Activated naive CD4-positive, alpha-beta T cell treated with anti-CD3 and anti-CD28 coated beads, Interleukin-2, amount 10 ng/mL, durations not matched to agents 5 hours and 36 hours (primary cell): ENCODE measurements at places on chromosomes 4 and X. TPM values are rescaled to one million over a fixed set of nuclear protein-coding genes. Genes with fewer than 3 reads are reported as not detected.

The LINC00632 gene
- 22.5 TPM for total RNA-seq

The DDX3X gene
- 253 TPM for total RNA-seq

The ADH1B gene
- total RNA-seq = not detected

The CLDN34 gene
- not detected for total RNA-seq

The DSPP gene
- total RNA-seq = not detected

The FREM3 gene
- total RNA-seq = not detected

The GUCY1A1 gene
- total RNA-seq = 0.18 TPM

The SORCS2 gene
- not detected for total RNA-seq

The C4orf51 gene
- total RNA-seq = not detected

The CCSER1 gene
- not detected for total RNA-seq

The PABPC5 gene
- not detected for total RNA-seq

The XPNPEP2 gene
- total RNA-seq = 1.3 TPM

The CPZ gene
- 0.45 TPM for total RNA-seq

The ARR3 gene
- not detected for total RNA-seq

The GABRE gene
- not detected for total RNA-seq

The HSFX2 gene
- total RNA-seq = 0.33 TPM

The TIMP1 gene
- 129 TPM for total RNA-seq

The UGT2B11 gene
- total RNA-seq = not detected

The ITIH6 gene
- not detected for total RNA-seq

The LGI2 gene
- not detected for total RNA-seq

The SMIM10 gene
- total RNA-seq = not detected

The S100P gene
- 9.9 TPM for total RNA-seq

The RAI2 gene
- total RNA-seq = not detected

The TMPRSS11E gene
- total RNA-seq = not detected

The HPGD gene
- 10.0 TPM for total RNA-seq

The KIF4A gene
- total RNA-seq = 28.8 TPM

The ASB12 gene
- total RNA-seq = not detected

The ACE2 gene
- total RNA-seq = not detected

The CT55 gene
- total RNA-seq = not detected

The MAGEB2 gene
- not detected for total RNA-seq

The GPR119 gene
- not detected for total RNA-seq

The DOCK11 gene
- 83.2 TPM for total RNA-seq

The NXF2B gene
- total RNA-seq = not detected
